ENCODE measurements at places on chromosomes 1 and 21. TPM values are rescaled to one million over a fixed set of nuclear protein-coding genes. Genes with fewer than 3 reads are reported as not detected.

The TNFRSF9 gene
- total RNA-seq, result 0.28 TPM

The TRIM67 gene
- total RNA-seq, result not detected

The VASH2 gene
- not detected for total RNA-seq

The VWA5B1 gene
- total RNA-seq, result not detected

The NBPF4 gene
- total RNA-seq, result not detected

The SLC25A34 gene
- 0.38 TPM for total RNA-seq

The RPE65 gene
- not detected for total RNA-seq

The ARHGEF10L gene
- 20.1 TPM for total RNA-seq

The SPRR1B gene
- not detected for total RNA-seq

The ADAM30 gene
- not detected for total RNA-seq

The KCNK1 gene
- total RNA-seq, result 0.56 TPM

The AK5 gene
- 77.0 TPM for total RNA-seq

The SRGAP2B gene
- total RNA-seq, result 57.1 TPM

The GJA8 gene
- not detected for total RNA-seq

The SPRR3 gene
- not detected for total RNA-seq

The ANKRD65 gene
- total RNA-seq, result under 0.01 TPM

The CLEC20A gene
- not detected for total RNA-seq

The DMBX1 gene
- total RNA-seq, result not detected

The SYNJ1 gene
- 3.9 TPM for total RNA-seq

The AMIGO1 gene
- total RNA-seq, result 0.58 TPM

The CHD5 gene
- total RNA-seq, result under 0.01 TPM

The TMEM269 gene
- not detected for total RNA-seq

The BARHL2 gene
- total RNA-seq, result not detected

All from regular cardiac myocyte (primary cell).